Suppressor macrophage treated with lipopolysaccharide for 4 hours (primary cell): ENCODE measurements at places on chromosomes 6 and 20.

- no peak for DNase-seq
These were observed 210.3 kb downstream of the PREX1 start for GRCh38 chr20:48617481-48617880.

GRCh38 chr6:117345292-117345610, 79.9 kb downstream of the VGLL2 start:
- DNase-seq = no peak

GRCh38 chr6:32074996-32075532, 34.1 kb downstream of the TNXB start:
- no peak for DNase-seq

GRCh38 chr6:10999994-11000393, 44.1 kb downstream of the ELOVL2 start:
- no peak for DNase-seq

DNA sequence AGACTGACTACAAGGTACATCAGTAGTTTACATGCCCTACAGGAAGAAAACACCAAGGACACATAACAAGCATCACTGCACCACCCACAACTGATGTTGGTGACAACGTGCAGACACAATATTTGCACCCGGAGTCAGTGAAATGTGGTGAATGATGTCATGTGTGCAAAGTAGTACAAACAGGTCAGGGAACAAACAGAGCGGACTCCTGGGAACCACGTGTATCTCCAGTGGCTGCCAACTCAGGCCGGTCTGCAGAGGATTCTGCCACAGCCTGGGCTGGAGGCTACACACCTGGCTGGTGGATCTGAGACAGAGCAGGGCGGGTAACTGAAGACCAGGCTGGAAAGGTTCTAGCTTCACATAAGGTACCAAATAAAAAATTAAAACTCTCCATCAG, 28.2 kb upstream of the RPS6KA2 start:
- no peak for DNase-seq

GRCh38 chr20:19099596-19100545, 112.6 kb upstream of the SLC24A3 start:
- no peak for DNase-seq

- DNase-seq = peak; percentile 70
These were observed 22.1 kb downstream of the NUDT3 start for GRCh38 chr6:34370361-34370760.

DNA sequence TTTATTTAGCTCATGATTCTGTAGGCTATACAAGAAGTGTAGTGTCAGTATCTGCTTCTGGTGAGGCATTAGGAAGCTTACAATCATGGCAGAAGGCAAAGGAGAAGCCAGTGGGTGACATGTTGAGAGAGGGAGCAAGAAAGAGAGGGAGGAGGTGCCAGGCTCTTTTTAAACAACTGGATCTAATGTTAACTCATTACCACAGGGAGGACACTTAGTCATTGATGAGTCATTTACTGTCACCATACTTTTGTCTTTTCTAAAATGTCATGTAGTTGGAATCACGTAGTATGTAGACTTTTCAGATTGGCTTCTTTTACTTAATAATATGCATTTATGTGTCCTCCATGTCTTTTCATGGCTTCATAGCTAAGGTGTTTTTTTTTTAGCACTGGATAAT, 58.1 kb downstream of the NUS1 start:
- peak; percentile 3 for DNase-seq

- no peak for DNase-seq
These were observed 97.8 kb upstream of the PRDM1 start for GRCh38 chr6:105988321-105988720.

GRCh38 chr20:60038400-60039008, 80.3 kb downstream of the CDH26 start:
- no peak for DNase-seq

DNA sequence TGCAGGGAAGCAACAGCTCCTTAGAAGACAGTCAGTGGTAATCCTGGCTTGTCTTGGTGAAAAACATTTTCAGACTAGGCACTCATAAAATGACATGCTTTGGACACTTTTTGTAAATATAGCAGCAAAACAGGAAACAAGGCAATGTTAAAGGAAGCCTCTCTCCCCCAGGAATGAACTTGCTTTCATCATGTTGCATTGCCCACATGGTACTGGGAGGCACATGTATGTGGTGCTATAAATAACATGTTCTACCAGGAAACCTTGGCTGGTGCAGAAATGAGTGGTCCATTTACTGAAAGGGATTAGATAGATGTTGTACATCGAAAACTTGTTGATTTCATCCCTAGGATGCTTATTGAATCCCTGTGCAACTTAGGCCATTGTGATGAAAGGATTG, 121.4 kb upstream of the RREB1 start:
- DNase-seq = peak; percentile 10

GRCh38 chr6:162050579-162050978, 677.0 kb downstream of the PRKN start:
- DNase-seq = no peak

DNA sequence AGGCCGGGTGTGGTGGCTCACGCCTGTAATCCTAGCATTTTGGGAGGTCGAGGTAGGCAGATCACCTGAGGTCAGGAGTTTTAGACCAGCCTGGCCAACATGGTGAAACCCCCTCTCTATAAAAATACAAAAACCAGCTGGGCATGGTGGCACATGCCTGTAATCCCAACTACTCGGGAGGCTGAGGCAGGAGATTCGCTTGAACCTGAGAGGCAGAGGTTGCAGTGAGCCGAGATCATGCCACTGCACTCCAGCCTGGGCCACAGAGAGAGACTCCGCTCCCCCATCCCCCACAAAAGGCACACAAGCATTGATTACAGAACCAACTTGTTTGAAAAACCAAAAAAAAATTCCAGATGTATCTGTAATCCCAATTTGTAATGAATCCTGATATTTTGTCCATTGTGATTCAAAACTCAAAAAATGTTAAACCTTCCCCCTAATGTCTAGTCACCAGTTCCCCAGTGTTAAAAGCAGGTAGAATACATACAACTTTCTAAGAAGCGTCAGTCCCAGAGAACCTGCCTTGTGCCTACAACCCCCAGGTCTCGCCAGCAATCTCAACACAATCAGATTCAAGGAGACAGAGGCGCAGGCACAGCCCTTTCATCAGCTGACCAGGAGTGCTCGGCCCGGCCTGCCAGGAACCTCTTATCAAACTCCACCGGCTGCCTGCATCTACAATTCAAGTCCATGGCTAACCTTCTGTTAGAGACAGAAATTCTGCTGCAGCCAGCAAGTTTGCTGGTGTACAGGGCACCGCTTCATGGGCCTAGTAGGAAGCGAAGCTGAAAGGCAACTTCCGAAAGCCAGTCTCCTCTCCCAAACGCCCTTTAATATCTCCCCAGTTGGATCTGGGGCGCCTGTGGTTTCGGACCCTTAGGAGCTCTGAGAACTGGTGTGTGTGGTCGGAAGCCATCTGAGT, 2.1 kb downstream of the EZR start:
- DNase-seq = peak; percentile 33

- no peak for DNase-seq
These were observed 4.3 kb upstream of the BTN3A2 start for GRCh38 chr6:26360451-26361416.

GRCh38 chr6:3693831-3694230, 57.7 kb downstream of the PXDC1 start:
- no peak for DNase-seq

- no peak for DNase-seq
These were observed 22.4 kb upstream of the ILRUN start for GRCh38 chr6:34718976-34719375.

- no peak for DNase-seq
These were observed 2.5 kb downstream of the RPL10A start for GRCh38 chr6:35470663-35471120.

DNA sequence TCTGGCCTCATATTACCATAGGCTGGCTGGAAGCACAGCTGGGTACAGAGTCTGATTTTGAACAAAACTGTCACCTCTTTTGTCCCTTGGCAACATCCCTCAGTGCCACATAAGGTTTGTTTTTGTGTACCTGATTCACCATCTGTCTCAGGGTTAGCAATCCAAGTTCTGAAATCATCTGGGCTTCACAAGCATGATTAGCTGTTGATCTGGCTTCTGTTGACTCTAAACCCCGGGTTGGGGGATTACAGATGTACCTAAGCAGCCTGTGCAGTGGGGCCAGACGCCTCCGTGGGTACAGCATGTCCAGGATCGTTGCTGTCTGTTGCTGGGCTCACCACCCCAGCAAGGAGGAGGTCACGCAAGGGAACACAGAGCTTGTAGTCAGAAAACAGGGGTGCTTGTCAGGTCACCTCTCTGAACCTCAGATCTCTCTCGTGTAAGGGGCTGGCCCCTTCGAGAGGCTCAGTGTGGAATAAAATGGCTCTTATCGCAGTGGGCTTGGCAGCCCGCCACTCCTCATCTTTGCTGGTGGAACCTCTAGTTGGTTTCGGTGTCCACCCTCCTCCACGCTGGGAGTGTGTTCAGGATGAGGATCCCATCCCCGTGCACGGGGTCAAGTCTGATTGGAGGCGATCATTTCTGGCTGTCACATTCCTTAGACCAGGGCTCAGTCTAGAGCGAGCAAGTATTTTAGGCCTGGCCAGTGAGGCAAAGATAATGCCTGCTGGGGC, 39.2 kb upstream of the ZNF831 start:
- no peak for DNase-seq

DNA sequence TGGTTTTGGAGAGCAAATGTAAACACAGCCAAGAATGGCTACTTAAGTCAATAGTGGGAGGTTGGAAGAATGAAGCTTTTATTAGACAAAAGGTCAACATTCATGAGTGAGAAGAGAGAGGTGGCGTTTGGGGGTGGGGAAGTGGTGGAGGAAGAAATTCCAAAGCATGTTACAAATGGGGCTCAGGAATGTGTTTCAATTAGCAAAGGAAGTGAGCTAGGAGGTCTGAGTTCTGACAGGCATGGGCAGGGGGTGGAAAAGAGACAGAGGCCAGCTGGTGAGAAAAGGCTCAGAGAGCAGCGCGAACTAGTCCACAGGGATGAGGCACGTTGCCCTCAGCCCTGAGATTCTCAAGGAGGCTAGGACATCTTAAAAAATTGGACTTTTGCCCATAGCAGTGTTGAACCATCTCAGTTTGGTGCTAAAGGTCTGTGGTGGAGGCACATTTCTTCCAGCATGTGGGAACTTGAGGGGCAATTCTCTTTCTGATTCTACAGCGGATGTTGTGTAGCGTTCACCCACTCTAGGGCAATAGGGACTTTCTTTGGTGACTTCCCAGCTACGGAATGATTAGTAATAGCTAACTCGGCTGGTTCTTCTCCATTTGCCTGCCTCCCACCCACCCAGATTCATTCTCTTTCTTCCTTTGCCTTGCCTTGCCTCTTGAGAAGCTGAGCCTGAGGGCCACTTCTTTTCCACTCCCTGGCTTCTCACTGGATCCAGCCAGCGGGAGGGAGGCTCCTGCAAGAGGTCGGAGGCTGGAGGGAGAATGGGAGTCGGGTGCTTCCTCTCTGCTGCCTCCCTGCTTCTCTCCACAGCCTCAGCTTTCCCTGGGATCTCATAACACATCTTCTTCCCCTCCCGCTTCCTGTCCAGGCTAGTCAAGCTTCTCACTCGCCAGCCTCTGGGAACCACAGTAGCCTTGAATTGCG, 45.1 kb upstream of the NEDD9 start:
- peak; percentile 45 for DNase-seq

GRCh38 chr6:137390334-137390733, 103.9 kb downstream of the OLIG3 start:
- DNase-seq = no peak

GRCh38 chr6:125354649-125355048, 52.9 kb upstream of the HDDC2 start:
- DNase-seq = no peak

GRCh38 chr6:146905181-146905704, 299.0 kb upstream of the STXBP5 start:
- DNase-seq = no peak

DNA sequence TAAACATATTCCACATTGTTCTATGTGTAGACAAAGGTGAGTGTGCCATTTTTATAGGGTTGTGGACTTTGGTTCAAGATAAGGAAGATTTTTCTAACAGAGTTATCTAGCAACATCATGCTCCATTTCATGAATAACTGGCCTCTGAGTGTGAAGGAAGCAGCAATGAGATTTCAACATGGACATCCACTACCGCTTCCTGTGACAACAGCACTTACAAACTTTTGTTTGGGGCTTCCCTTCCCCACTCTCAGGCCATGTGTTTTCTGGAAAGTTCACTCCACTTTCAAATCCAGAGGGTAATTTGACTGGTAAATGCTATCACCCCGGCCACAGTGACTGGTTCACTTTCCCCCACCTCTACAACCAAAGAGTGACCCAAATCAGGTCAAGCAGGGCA, 38.1 kb upstream of the PROKR2 start:
- DNase-seq = peak; percentile 61

DNA sequence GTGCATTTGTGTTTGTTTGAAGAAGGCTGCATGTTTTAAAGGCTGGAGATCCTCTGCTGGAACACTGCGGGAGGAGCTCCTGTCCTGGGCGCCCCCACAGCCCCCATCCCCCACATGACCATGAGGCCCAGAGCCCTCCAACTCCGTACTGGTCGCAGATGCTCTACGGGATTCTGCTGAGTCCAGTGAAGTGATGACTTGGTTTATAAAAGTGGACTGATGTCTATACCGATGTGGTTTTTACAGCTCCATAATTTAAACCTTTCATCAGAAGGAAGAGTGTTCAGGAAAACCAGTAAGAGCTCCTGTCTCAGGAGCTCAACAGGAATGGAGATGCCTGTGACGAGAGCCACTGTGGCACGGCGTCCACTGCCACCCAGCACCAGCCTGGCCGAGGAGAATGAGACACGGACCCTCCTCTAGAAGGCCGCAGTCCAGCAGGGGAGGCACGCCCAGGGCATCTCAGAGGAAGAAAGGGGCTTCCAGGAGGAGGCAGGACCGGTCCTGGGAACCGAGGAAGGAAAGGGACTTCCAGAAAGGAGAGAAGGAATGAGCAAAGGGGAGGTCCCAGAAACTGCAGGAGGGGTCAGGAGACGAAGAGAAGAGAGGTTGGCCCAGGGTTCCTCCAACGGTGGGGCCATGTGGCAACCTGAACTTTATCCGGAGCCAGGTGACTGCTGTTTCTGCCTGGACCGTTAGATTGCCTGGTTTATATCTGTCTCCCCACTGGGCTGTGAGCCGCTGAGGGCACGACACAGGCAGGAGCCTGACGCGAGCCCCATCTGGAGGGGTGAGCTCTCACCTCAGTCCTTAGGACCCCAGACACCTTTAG, 26.9 kb downstream of the BFSP1 start:
- no peak for DNase-seq

DNA sequence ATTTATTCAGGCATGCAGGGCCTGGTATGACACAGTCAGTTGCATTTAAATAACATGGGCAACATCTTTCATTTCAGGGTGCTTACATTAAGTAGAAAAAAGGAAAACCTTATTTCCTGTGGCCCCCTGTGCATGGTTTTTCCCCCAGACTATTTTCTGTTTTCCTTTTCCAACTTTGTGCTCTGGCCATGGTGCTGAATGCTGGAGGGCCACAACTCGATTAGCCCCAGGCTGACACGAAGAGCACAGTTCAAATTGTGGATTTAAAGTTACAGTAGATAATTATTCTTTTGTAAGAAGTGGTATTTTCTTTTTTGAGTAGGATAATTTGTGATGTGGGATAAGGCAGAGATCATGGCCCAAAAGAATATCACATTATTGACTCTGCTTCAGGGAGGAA, 332.0 kb downstream of the HAO1 start:
- no peak for DNase-seq
